Activated CD4-positive, alpha-beta memory T cell treated with anti-CD3 and anti-CD28 coated beads for 36 hours (primary cell): ENCODE measurements at places on chromosomes 7 and 10.

GRCh38 chr10:71221586-71222202, 9.3 kb downstream of the UNC5B start:
- no peak for DNase-seq

DNA sequence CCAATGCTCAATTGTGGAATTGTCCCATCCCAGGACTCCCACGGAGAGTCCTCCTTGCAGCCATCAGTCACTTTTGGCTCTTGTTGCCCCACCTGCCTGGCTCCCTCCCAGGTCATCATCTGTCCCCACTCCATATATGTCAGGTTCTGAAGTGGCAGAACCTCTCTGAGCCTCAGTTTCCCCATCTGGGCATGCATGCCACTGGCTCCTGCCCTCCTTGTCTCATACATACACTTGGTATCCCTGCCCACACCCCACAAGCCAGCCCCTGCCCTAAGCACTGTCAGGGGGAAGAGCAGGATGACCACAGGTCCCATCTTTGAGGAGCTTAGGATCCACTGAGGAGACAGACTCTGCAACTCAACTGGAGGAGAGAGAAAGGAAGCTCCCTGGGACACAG, 156.9 kb downstream of the GRID1 start:
- DNase-seq = no peak

GRCh38 chr7:120442838-120443237, 169.9 kb downstream of the KCND2 start:
- no peak for DNase-seq

DNA sequence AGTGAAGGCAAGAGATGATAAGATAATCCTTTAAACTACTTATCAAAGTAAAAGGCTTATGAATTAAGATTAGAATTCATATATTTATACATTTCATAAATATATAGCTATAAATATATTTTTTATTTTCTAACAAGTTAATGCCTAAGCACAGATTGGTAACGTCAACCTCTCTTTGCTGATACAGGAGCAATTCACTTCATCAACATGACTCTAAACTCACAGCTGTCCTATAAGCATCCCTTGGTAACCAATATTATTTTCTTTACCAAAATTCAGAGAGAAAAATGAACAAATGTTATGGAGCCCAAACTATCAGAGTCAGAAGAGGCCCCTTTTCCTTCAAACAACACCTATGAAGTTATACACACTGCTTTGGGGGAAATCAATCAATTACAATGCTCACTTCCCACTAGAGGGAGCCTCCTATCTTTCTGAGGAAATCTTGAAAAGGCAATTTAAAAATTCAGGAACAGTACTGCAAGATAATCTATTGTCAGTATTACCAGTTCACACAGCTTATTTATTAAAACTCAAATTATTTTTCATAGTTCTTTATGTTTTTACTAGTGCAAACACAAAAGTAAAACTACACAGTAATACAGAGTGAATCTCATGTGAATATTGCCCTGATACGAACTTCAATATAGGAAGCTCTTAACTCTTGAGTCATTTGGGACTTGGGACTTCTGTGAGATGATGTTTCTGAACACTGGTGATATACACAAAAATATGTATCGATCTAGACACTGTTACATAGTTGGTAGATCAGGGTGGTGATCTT, 51.0 kb upstream of the NOBOX start:
- DNase-seq = no peak

DNA sequence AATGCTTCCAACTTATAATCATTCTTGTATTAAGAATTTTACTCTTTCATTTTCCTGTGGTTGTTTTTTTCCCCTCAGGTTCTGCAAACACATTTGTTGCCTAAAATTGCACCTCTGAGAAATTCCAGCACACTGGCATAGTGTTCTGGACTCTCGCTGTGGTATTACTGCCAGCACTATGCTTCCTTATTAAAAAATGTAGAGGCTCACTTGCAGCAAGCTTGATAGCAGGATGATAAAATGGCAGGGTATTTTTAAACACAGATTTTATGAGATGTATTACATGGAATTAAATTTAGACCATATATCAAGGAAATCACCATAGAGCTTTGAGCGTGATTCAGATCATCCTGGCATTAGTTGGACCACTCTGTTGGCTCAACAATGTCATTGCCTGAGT, 416.7 kb upstream of the AKR1E2 start:
- no peak for DNase-seq

GRCh38 chr10:21532694-21533466, 1.2 kb upstream of the MLLT10 start:
- no peak for DNase-seq

DNA sequence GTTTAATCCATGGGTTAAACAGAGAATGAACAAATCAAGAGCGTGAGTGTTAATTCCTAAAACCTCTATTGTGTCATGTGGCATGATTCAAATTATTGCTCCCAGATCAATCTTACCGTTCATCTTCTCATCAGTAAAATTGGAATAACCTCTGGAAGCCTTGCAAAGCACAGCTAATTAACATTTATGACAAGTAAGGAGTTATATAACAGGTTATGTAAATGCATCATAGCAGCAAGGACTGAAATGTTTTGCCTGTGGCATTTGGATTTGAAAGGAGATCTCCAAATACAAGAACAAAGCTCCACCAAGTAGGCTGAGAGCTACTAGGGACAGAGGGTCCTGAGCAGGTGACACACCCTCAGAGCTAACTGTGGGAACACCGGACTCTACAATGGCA, 502.9 kb upstream of the CELF2 start:
- DNase-seq = no peak

GRCh38 chr10:88651101-88651551, 13.1 kb upstream of the LIPF start:
- DNase-seq = no peak

DNA sequence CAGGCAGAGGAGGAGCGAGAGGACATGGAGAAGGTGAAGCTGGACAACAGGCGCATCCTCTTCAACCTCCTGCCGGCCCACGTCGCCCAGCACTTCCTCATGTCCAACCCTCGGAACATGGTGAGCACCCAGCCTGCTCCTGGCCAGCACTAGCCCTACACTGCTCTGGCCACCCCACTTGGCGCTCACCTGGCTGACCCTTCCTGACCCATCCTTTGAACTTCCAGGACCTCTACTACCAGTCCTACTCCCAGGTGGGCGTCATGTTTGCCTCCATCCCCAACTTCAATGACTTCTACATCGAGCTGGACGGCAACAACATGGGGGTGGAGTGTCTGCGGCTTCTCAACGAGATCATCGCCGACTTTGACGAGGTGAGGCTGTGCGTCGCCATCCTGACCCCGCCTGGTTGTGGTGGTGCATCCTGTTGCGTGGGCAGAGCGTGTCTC, 129.2 kb downstream of the ADCY1 start:
- DNase-seq = no peak

- DNase-seq = peak; percentile 59
These were observed 42.8 kb upstream of the PRSS58 start for GRCh38 chr7:142300689-142301088.

GRCh38 chr10:110600487-110601101, 33.1 kb downstream of the SMC3 start:
- DNase-seq = no peak

DNA sequence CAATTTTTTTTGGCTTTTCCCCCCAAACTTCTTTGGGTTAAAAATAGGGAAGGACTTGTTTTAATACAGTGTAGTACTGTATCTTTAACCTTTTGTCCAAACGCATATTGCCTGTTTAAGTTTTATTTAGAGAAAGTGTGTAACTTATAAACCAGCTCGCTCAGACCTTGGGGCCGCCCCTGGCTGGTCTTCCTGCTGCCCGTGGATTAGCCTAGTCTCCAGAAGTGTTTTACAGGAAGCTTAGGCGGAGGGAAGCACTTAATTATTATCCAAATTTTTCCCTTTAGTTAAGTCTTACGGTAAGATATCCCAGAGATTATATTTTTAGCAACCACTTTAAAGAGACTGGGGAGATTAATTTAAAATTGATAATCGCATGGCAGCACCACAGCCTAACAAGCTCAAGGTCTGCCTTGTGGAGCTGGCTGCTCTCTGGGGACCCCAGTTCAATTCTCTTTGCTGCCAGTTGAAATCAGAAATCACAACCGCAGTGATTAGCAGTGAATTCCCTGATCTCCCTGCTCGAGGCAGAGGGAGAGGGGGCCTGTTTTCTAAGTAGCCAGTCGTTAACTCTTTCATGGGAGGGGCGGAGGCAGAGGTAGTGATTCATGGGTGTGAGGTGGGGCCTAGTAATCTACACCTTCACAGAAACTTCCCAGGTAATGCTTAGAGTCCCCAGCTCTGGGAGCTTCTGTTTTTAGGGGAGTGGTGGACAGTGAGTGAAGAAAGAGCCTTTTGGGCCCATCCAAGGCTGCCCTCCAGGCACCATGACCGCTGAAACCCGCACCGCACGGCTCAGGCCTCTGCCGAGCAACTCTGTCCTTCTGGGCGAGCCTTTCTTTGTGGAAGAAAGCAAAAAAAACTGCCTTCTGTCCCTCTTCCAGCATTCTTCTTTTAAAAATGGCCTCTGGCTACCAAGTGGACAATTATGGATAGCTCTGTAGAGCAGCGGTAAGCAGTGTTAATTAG, 548.7 kb upstream of the GALNT17 start:
- DNase-seq = no peak
